ENCODE measurements at places on chromosomes 2 and 18.

- no peak for DNase-seq
Observed at GRCh38 chr2:74095632-74096031, 52.1 kb downstream of the BOLA3 start.

DNA sequence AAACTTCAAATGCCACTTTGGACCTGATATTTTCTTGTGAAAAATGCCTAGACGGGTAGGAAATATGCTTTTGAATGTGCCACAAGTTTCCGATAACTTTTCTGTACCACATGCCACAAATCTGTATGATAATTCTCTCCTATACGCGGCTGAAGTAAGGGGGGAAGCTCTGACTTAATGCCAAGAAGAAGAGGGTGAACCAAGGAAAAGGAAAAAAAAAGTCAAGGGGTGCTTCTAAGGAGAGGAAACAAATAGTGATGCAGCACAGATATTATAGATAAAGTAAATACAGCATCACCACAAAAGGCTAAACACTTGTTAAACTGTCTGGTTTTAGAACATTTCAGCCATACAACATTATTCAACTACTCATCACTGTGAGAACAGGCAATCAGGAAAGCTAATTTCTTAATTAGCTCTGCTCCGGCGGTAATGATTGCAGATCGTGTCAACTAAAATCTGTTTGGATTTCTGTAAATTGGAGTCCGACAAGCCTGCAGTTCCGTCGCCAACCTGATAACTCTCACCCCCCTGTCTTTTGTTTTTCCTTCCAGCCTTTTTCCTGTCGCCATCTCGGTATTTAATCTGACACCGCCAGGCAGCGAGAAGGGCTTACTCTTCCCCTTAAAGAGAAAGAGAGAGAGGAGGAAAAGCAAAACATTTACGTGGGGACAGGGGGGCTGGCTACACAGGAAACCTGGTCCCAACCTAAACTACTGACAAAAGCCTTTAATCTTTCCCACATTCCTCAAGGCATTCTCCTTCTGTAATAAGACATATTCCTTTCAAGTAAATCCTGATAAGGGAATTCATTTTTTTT, 67.5 kb downstream of the ZEB2 start:
- no peak for DNase-seq

DNA sequence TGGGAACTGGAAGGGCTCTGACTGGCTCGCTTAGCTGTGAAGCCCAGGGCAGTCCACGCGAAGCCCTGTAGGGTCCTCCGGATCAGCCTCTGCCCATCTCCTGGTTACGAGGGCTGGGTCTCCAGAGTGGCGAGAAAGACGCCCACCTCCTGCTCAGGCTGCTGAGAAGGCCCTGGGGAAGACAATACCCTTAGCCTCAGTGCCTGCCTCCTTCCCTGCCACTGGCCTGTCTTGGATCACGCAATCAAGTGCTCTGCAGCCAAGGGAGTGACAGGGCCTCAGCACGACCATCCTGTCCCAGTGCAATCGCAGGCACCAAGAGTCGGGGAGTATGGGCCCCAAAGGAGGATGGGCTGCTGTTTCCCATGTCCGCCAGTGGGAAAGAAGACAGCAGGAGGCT, 165.7 kb upstream of the GLI2 start:
- no peak for DNase-seq

GRCh38 chr18:26190506-26190905, 35.7 kb upstream of the TAF4B start:
- peak; percentile 4 for DNase-seq

GRCh38 chr2:53636596-53636995, 131.0 kb upstream of the CHAC2 start:
- DNase-seq = no peak

GRCh38 chr2:18662689-18663088, 73.3 kb upstream of the NT5C1B start:
- DNase-seq = no peak

- no peak for DNase-seq
Observed at GRCh38 chr2:85763831-85764230, 10.0 kb downstream of the ATOH8 start.

- DNase-seq = no peak
Observed at GRCh38 chr2:57549642-57550102, 496.9 kb upstream of the VRK2 start.

DNA sequence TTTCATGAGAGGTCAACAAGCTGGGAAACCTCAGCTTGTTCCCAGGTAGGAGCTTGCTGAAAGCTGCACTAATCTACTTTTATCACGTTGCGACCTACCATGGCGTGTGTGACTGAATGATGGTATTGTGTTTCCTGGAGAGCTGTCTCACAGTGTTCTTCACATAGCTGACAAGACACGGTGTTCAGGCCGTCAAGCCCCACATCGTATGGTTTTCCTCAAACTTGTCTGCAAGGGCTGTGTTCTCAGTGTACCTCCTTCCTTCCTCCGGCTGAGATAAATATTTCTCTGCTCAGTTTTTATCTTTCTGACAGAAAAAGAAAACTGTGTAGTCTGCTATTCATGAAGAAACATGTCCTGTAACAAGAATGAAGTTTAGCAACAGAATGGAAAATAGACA, 244.8 kb downstream of the DCDC2C start:
- DNase-seq = no peak

- no peak for DNase-seq
Observed at GRCh38 chr2:69693059-69693774, 48.7 kb upstream of the ANXA4 start.

DNA sequence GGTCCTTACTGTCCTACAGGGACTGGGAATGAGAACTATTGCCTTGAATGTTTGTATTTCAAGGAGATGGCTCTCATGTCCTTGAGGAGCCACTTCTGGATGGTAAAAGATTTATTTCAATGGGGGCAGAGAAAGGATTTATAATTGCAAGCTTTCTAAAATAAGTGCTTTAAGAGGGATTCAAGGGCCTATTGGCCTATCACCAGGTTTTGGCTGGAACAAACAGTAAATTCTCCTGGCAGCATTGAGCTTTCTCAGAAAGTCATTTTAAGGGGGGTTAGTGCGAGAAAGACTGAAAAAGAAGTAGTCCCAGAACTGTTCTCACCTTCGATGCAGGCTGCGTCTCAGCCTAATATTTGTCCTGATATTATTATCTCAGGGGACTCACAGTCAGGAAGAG, 29.8 kb downstream of the DPP10 start:
- no peak for DNase-seq

GRCh38 chr2:68417926-68418325, 49.2 kb downstream of the FBXO48 start:
- DNase-seq = no peak

DNA sequence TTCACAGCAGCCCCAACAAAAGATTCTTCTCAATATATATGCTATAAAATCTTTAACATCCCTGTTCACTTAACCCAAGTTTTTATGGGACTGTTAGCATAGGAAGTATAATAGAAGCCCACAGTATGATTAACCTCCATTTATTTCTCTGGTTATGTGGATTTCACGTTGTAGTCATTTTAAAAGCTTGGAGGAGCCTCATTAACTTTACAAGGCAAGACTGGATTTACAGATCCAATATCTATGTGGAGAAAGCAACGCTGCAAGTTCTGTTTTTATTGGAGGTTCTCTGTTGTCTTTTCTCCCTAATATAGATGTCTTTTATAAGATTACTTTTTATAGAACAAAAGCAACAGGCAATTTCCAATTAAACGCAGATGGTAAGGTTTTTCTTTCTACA, 114.9 kb upstream of the SYT4 start:
- DNase-seq = no peak
